DMS53 (cell line): ENCODE measurements at places on chromosomes 7 and 10.

DNA sequence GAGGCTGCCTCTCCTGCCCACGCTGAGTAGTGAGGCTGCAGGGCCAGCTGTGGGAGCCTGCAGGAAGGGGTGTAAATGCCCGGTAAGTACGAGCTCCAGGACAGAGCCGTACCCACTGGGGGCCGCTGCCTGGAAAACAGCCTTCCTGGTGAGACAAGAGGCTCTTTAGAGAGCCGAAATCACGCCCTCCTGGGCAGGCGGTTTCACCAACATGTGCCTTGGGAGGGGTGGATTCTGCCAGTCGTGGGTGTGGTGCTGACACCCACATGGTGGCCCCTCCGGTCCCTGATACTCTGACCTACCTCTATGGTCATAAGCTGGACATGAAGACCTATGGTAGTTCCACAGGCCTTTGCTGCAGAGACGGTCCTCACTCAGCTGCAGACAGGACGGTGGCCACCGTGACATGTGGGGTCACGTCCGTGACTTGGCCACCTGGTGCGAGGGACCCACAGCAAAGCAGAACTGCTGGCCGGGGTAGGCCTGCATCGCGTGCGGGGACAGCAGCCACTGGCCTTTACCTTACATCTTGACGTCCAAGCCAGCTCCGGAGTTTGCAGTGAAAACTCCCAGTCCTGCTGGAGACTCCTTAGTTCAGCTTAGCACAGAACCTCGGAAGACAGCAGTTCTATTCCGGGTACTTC lies 46.9 kb downstream of the PITRM1 start:
- DNase-seq = no peak

DNA sequence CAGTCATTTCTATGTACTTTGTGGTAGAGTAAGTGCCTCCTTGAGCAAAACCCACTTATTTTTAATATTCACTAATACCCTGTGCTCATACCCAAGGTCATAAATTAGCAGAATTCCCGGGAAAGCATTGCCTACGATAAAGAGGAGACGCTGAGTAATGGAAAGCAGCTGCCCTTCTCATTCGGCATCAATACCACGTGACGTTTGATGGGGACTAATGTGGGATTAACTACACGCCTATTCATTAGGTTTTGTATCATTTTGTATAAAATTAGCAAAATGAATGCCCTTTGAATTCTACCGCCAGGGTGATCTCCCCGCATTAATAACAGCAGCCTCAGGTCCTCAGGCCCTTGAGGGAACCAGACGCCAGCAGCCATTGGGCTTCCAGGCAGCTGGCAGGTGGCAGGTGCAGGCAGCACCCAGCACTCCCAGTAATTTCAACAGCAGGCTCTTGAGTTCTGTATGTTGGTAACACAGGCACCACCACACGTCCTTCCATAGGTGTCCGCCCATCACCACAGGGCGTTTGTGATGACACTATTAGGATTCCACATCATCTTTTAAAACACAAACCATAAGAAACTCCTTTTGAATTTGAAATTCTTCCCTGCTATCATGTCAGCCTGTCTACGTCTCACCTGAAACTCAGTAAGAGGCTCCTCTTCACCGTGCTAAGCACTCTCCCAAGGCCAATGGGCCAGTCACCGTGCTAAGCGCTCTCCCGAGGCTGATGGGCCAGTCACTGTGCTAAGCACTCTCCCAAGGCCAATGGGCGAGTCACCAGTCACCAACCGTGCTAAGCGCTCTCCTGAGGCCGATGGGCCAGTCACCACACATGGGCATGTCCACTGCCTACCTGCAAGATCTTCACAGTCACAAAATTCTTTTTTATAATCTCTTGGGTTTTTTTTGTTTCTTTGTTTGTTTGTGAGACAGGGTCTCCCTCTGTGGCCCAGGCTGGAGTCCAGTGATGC lies 509.4 kb downstream of the PTPRN2 start:
- DNase-seq = peak; percentile 83

- peak; percentile 49 for DNase-seq
Measured at GRCh38 chr10:46525177-46525823, 31.2 kb downstream of the GPRIN2 start.

- no peak for DNase-seq
Measured at GRCh38 chr7:116212869-116213268, 2.5 kb downstream of the TES start.

GRCh38 chr10:37403776-37404175 lies 278.4 kb downstream of the ANKRD30A start:
- no peak for DNase-seq

- DNase-seq = no peak
Measured at GRCh38 chr10:124088915-124089314, 4.5 kb downstream of the CHST15 start.

- peak; percentile 56 for DNase-seq
Measured at GRCh38 chr10:79329529-79329928, 17.7 kb upstream of the PPIF start.

- no peak for DNase-seq
Measured at GRCh38 chr7:71817916-71818315, 594.2 kb downstream of the CALN1 start.

DNA sequence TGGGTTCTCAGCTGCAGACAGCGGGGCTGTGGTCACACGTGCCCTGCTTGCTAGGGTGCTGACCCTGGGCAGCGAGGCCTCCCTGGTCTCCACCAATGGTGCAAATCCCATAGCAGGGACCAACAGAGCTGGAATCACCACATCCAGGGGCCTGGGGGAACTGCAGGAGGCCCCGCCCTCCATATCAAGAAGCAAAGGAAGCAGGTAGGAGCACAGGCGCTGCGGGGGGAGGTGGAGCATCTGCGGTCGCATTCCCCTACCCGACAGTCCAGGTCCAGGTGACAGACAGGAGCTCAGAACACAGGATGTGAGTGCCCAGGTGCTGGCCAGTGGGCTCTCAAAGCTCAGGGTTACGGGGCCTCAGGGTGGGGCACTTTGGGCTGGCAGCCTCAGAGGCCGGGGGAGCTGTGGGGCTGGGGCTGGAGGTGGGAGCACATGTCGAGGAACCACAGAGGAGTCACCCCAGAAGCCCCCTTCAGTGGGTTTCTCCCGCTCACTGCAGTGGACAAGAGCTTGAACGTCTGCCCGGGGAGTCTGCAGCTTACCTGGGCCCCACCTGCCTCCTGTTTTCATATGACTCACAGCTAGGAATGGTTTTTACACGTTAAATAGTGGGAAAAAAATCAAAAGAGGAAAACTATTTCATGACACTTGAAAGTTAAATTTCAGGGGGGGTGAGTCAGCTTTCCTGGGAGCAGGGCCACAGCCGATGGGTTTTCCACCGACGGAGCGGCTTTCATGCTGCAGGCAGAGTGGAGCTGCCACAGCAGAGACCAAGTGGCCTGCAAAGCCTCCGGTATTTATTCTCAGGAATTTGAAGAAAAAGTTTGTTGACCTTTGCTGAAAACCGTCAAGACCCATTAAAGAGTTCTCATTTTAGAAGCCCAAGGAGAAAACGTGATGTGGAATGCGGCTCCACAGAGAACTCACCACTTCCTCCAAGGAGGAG lies 148.7 kb upstream of the PPP2R2D start:
- no peak for DNase-seq

DNA sequence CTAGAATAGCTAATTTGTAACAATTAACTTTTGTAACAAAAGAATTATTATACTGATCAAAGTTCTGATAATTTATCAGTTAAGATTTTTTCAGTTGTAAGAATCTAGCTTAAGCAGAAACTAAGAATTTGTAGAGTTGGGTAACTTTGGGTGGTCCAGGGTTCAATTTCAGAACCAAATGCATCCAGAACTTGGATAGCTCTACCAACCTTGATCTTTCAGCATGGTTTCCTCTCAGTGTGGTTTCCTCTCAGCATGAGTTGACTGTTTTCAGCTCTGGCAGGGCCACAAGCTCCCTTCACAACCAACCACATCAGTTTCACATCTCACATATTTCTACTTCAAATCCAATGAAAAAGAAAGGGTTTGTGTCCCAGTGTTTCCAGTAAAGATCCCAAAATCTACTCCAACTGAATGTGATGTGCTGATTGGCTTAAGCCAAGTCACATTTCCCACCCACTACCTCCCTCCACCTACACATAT lies 3.3 kb upstream of the FAS start:
- no peak for DNase-seq

DNA sequence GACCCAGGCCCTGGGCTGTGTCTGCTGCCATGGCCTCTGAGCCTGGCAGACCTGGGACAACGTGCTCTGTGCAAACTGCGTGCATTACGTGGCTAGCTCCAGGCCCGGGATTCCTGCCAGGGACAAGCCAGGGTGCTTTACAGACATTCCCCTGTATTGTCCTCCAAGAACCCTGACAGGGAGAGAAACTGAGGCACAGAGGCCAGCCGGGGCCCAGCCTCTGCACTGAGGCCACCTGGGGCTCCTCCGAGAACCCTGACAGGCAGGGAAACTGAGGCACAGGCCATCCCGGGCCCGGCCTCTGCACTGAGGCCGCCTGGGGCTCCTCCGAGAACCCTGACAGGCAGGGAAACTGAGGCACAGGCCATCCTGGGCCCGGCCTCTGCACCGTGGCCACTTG lies 64.9 kb downstream of the CFAP46 start:
- DNase-seq = no peak

DNA sequence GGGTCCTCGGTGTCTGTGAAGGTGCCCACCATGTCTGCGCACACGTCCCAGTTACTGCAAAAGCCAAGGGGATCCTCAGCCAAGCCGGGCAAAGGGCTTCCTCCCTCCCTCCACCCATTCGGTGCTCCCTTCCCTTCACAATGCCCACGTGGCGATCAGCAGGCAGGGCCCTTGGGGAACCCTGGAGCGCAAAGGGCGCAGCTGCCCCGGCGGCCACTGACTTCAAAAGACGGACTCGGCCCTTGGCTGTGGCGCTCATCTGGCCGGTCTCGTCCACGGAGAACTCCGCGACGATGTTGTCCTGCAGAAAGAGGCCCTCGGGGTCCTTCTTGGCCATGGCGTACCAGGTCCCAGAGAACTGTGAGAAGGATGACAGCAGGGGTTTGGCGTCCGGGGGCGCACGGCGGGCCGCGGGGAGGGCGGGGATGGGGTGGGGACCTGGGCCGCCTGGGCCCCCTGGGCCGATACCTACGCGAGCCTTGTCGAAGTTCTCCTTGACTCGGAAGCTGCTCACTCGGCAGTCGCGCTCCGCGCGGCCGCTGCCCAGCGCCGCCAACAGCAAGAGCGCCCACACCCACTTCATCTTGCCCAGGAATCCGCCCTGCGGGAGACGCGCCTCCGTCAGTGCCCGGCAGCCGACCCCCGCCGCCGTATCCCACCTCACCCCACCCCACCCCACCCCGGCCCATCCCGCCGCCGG lies 439 bp downstream of the RBP4 start:
- DNase-seq = peak; percentile 52

DNA sequence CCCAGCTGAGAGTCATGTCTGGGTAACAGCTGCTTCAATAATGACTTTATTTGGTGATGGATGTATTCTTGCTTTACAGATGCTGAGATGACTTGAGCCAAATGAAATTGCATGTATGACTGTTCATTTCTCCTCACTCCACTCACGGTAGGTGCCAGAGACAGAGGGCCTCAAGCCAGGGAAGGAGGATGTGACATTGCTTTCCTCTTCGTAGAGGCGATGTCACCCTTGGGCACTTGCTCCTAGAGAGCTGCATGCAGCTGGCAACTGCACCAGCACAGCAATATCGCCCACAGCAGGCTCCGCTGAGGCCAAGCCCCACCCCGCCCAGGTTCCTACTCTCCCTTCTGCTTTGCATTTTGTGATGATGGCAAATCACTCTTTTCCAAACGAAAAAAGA lies 116.6 kb upstream of the AOAH start:
- no peak for DNase-seq

DNA sequence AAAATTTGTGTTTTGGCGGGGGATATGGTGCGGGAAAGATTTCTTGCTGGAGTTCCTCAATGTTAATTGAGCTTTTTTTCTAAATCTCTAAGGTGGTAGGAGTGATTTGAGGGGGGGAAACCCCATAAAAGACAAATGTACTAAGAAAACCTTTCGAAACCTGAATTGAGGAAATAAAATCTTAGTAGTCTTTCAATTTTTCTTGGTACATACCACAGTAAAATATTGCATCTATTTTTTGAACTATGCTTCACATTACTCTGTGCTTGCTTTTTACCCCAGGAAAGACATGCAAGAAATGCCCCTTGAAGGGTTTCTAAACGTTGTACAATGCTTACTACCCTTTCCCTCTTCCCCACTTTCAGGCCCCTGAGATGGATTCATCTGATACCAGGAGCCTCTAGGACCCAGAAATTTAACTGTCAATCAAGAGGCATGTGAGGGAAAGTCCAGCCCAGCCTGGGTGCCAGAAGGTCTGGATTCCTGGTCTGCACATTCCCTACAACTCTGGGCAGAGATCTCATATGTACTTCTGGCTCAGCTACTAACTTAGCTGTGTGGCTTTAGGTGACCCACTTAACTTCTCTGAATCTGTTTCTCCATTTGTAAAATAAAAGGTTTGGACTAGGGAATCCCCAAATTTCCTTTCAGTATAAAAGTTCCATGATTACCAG lies 5.8 kb upstream of the PDCD4 start:
- DNase-seq = no peak

GRCh38 chr7:53087274-53087673 lies 51.8 kb downstream of the POM121L12 start:
- DNase-seq = no peak

- DNase-seq = no peak
Measured at GRCh38 chr10:86164960-86165630, 201.5 kb downstream of the GRID1 start.

DNA sequence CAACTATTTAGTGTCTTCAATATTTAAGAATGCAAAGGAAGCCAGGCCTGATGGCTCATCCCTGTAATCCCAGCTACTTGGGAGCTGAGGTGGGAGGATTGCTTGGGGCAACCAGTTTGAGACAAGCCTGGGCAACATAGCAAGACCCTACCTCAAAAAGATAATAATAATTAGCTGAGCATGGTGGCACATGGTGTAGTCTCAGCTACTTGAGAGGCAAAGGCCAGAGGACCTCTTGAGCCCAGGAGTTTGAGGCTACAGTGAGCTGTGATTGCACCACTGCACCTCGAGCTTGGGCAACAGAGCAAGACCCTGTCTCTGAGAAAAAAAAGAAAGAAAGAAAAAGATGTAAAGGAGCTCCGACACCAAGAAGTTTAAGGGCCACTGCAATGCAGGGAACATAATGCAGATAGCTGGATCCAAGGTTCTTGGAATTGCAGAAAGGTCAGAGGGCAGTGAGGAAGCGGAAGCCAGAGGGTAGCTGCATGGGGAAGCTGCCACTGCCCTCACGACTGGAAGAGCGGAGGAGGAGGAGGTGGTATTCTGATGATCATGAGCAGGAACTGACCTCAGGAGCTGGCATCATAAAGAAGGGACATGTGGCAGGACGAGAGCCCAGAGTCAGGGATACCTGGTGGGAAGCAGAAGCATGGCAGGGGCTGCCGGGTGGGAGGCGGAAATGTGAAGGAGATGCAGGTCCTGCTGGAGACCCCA lies 60.2 kb upstream of the PODXL start:
- DNase-seq = no peak
